ENCODE measurements at places on chromosomes 5 and 9.

DNA sequence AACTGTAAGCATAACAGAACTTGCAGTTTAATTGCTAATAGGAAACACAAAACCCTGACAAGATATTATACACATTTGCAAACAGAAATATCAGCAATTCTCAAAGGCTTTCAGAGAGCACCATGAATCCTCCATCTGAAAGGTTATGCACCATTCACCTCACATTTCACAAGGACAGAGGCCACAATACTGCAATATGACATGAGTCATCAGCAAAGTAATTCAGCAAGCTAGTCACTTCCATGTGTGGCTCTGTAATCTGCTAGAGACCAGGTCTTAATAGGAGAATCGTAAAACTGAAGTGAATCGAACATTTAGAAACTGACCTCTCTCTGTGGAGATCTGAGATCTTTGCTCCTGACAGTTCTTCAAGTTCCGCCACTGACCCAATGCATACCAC lies 28.3 kb downstream of the IARS1 start:
- no peak for DNase-seq

GRCh38 chr9:136342181-136343120 lies 15.1 kb downstream of the GPSM1 start:
- peak; percentile 21 for DNase-seq

DNA sequence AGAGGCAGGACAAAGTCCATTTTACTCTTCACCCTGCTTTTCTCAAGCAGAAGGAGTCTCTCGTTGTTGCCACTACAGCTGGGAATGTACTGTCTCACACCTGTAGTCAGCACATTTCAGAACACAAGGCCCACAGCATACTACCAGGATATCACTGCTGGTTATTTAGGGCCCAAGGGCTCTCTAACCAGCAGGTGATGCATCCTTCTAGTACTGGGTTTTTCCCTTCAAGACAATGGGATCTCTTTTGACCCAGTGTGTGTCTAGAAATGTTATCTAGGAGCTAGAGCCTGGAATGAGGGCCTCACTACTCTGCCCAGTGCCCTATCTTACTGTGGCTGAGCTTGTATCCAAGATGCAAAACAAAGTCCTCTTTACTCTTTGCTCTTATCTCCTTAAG lies 235.1 kb upstream of the PRR16 start:
- DNase-seq = no peak

GRCh38 chr5:83331842-83332241 lies 139.7 kb upstream of the VCAN start:
- no peak for DNase-seq

DNA sequence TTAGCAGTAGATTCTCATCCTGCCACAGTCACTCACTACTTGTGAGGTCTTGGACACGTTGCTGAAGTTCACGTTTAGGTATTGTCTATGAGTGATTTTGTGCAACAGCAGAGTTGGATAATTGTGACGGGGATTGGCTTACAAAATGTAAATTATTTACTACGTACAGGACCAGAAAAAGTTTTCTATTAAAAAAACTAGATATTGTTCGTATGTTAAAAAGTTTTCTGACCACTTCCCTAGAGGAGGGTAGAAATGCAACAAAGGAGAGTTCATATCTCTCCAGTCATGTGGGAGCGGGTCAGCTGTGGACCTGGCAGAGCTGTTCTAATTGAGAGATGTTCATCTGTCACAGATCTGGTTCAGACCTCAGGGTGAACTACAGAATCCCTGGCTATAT lies 976.1 kb upstream of the NUDT12 start:
- no peak for DNase-seq

- DNase-seq = no peak
These were observed 230.2 kb upstream of the EDIL3 start for GRCh38 chr5:84614906-84615305.

DNA sequence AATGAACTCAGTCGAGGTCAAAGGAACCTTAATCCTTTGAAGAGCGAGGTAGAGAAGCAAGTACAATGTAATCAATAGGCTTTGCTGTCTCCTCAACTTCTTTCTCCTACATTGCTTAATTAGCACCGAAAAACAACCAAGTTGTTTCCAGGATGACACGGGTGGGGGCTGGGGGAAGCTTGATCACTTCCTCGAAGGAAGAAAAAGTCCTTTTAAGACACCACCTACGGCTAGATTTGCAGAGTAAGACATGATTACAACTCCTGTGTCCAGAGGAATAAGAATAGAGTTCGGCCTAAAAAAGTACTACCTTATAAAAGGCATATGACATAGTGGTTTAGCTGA lies 811 bp upstream of the ARRDC3 start:
- DNase-seq = no peak

DNA sequence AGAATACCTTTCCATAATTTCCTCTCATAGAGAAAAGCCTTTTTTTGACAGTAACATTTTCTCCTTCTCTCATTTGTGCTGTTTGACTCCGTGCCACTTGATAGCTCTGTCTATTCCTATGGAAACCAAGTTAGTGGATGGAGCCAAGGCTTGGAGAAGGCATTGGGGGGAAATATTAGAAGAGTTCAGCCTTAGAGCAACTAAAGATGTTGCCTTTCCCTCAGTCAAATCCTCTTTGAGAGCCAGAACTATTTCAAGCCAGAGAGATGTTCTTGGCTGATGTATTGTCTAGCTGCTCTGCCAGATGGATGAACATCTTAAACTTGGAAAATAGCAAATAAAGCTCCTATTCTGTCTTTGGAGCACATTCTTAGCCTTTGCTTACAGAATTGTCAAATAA lies 112.4 kb downstream of the INVS start:
- no peak for DNase-seq

- no peak for DNase-seq
These were observed 315.5 kb downstream of the FER start for GRCh38 chr5:109063223-109063622.

Measured in central memory CD4-positive, alpha-beta T cell (primary cell).